Activated naive CD8-positive, alpha-beta T cell treated with anti-CD3 and anti-CD28 coated beads, Interleukin-2, amount 50 U/mL, for 24 hours (primary cell): ENCODE measurements at places on chromosomes 12 and 14.

GRCh38 chr14:38987781-38988180 lies 115.3 kb downstream of the SEC23A start:
- DNase-seq = no peak

- no peak for DNase-seq
These were observed 89.6 kb upstream of the SOX5 start for GRCh38 chr12:24039113-24039525.

DNA sequence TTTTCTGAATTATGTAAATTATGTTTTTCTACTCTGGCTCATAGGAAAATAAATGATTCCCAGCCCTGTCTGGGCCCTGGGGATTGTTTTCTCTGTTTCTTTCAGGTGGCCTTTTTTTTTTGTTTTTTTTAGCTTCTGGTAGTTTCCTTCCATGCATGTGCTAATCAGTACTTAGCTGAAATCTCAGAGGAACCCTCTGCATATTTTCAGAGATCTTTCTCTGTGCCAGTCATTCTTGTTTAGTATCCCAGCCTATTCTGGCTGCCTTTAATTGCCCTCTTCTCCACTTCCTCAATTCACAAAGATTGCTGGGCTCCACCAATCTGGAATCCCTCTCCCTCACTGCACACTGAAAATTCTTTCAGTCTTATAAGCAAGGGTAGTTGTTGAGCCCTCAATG lies 46.9 kb downstream of the CNOT2 start:
- DNase-seq = no peak

GRCh38 chr14:68819260-68819691 lies 26.4 kb upstream of the ZFP36L1 start:
- DNase-seq = peak; percentile 65

DNA sequence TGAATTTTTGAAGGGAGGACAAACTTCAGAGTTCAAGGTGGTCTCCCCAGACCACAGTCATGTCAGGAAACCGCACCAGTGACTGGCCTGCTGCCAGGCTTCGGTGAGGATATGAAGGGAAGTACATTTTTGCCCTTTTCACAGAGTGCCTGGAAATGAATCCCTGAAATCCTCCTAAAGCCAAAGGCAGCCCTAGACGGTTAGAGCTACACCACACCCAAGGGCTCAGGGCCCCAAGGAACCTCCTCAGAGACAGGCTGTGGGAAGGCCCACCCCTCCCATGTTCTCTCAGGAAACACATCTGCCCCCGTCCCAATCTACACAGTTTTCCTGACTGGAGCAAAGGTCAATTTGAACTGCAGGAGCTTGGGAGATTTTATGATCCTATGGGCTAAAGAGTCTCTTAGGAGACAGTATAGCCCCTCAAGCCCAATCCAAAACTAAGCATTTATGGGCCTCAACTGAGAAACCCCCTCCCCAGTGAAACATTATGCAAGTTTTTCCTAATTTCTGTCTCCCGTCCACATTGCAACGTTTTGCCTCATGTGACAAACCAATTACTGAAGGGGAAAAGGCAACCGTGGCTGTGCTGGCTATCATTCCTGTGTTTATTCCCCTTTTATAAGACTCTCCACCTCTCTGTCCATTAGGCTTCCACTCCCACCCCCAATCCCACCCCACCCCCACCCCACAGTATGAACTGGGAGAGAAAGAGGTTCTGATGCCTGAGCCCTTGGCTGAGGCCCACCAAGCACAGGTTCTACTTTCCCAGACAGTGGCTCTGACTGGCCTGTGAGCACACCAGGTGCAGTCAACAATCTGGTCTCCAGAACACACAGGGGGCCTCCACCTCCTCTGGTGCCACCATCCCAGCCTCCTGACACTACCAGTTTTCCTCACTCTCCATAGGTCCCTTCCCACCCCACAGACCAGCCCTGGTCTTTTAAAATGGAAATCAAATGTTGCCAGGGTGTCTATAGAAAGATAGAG lies 9.6 kb upstream of the RNASE1 start:
- no peak for DNase-seq

GRCh38 chr14:86221000-86221399 lies 691.1 kb downstream of the FLRT2 start:
- no peak for DNase-seq
